ENCODE measurements at places on chromosomes 13 and 19. TPM values are rescaled to one million over a fixed set of nuclear protein-coding genes. Genes with fewer than 3 reads are reported as not detected.

The TPTE2 gene
- not detected for total RNA-seq

The SELENOV gene
- 1.7 TPM for total RNA-seq

The MAP4K1 gene
- total RNA-seq, result 6.2 TPM

The ATP4A gene
- total RNA-seq, result not detected

The JAK3 gene
- 3.4 TPM for total RNA-seq

The SERTAD1 gene
- 4.1 TPM for total RNA-seq

The IGSF23 gene
- not detected for total RNA-seq

All from camera-type eye (tissue), 1 donor.